Left lung (tissue), 14 donors: ENCODE measurements at places on chromosomes 3 and 15. TPM values are rescaled to one million over a fixed set of nuclear protein-coding genes. Genes with fewer than 3 reads are reported as not detected.
A peak's percentile ranks its signal among the peaks of the same experiment; 100 is the strongest.

DNA sequence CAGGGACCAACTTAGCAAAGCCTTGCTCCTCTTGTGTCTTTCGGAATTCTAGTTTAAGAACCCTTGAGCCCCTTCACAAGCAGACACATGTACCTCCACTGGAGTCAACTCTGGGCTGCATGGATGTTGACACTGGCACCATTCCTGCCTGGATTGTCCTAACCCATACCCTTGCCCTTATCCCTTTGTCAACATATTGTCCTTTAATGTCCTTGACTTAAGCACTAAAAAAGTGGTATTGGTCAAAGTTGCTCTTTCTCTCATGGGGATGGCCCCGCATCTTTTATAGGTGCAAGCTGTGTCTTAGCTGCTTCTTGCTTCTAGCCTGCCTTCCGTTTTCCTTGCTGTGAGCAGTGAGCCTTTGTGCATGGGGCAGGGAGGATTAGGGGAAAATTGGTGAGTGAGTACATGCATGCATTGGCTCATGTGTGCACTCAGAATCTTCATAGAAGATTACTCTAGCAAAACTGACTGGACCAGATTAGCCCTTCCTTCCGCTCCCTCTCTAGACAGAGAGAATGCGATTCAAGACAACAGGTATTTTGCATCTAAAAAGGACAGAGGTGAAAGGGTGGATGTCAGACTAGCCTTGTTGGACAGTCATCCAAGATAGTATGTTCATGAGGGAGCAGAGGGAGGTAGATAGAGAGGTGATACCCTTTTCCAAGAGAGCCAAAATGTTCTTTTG is 42.4 kb downstream of the TGFBR2 start:
- peak overlapping the region; percentile 87 for H3K27ac ChIP-seq
- peaks cover 84% of the 10 kb centered on the region for H3K4me1 ChIP-seq
- no peak for DNase-seq
- H3K4me3 ChIP-seq = no peak overlapping the region
- peaks cover 89% of the 10 kb centered on the region for H3K36me3 ChIP-seq

- no peak for DNase-seq
- H3K27ac ChIP-seq = no peak overlapping the region
- H3K4me3 ChIP-seq = no peak overlapping the region
- H3K27me3 ChIP-seq = no peaks in the 10 kb centered on the region
- H3K4me1 ChIP-seq = no peaks in the 10 kb centered on the region
- H3K36me3 ChIP-seq = no peaks in the 10 kb centered on the region
Measured at GRCh38 chr3:176247191-176247590, 950.1 kb downstream of the TBL1XR1 start.

GRCh38 chr3:117105686-117106085 is 396.1 kb downstream of the TUSC7 start:
- no peaks in the 10 kb centered on the region for H3K36me3 ChIP-seq
- no peaks in the 10 kb centered on the region for H3K27me3 ChIP-seq
- H3K4me3 ChIP-seq = no peak overlapping the region
- H3K27ac ChIP-seq = no peak overlapping the region
- H3K4me1 ChIP-seq = no peaks in the 10 kb centered on the region
- DNase-seq = no peak

DNA sequence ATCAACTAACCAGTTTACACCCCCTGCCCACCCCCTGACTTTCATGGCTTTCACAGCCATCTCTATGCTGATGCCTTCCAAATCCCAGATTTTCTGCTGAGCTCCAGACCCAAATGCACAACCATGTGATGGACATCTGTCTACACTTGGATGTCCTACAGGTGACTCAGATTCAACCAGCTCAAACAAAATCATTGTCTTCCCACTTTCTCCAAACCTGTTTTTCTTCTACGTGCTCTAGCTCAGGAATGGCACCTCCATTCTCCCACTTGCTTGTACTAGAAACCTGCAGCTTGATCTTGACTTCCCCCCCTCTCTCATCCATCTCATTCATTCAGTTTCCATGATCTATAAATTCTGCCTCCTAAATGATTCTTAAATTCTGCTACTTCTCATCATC is 34.1 kb upstream of the RARRES1 start:
- H3K27ac ChIP-seq = no peak overlapping the region
- no peaks in the 10 kb centered on the region for H3K36me3 ChIP-seq
- no peaks in the 10 kb centered on the region for H3K27me3 ChIP-seq
- DNase-seq = no peak

- H3K4me1 ChIP-seq = peaks cover 3% of the 10 kb centered on the region
- H3K4me3 ChIP-seq = peak within 1 kb of the TSS; percentile 65
Measured at GRCh38 chr15:55742927-55743728, at the start of gene PRTG. Gene PRTG, minus strand, starts transcription at chr15:55743152. Its CDS starts 221 bp downstream, at chr15:55742931.

DNA sequence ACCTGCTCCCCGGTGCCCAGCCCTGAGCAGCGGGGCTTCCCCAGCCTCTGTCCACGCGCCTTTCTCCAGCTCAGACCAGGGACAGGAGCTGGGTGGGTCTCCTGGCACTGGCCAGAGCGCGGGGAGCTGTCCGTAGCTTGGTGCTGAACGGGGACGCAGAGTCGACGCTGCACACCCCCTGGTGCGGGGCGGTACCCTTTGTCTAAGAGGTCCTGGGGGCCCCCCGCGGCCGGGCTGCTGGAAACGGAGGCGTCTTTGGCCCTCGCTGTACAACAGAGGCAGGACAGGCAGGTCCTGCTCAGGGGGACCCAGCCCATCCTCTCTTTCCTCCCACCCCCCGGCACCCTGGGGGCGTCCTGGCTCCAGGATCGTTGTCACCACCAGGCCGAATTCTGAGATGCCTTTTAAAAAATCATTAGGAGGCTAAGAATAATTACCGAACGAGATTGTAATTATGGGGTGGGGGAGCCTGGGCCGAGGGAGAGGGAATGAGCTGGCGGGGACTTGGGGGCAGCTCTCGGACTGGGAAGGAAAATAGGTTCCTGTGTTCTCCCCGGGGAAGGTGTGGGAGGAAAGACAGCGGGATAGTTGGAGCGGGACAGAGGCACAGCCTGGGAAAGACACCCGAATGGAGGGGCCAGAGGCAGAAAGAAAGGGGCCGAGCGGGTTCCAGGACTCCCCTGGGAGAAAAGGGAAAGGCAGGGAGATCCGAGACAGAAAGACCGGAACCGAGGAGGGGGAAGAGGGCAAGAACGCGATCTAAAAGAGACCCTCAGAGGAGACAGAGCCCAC is 4.1 kb upstream of the SKOR1 start:
- H3K4me1 ChIP-seq = peaks cover 32% of the 10 kb centered on the region
- H3K36me3 ChIP-seq = no peaks in the 10 kb centered on the region
- no peak overlapping the region for H3K4me3 ChIP-seq
- peaks cover 70% of the 10 kb centered on the region for H3K27me3 ChIP-seq

GRCh38 chr15:51917493-51917892 is 54.1 kb downstream of the LEO1 start:
- H3K27ac ChIP-seq = no peak overlapping the region
- DNase-seq = peak; percentile 31

DNA sequence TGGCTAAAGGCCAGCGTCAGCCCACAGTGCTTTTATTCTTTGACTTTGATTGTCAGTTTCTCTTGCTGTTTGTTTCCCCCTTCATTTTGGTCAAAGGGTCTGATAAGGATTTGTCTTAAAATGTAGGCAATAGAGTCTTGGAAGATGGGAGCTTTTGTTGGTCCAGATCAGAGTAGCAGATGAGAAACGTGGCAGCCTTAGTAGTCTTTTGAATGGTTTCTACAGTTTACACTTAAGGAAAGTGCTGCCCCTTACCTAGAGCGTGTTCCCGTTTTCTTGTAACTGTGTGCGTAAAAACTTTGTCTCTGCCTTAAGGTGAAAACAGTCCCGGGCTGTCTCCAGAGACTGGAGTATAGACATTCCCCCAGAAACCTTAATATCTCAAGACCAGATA is 630 bp downstream of the LXN start:
- H3K36me3 ChIP-seq = no peaks in the 10 kb centered on the region
- H3K27ac ChIP-seq = peak overlapping the region; percentile 87
- no peak for DNase-seq
- peaks cover 3% of the 10 kb centered on the region for H3K4me1 ChIP-seq
- peak overlapping the region; percentile 55 for H3K4me3 ChIP-seq

GRCh38 chr3:100073714-100074307 is 40.5 kb downstream of the FILIP1L start:
- H3K4me1 ChIP-seq = peaks cover 45% of the 10 kb centered on the region
- H3K27me3 ChIP-seq = no peaks in the 10 kb centered on the region
- DNase-seq = no peak
- no peak overlapping the region for H3K4me3 ChIP-seq
- peak overlapping the region; percentile 63 for H3K27ac ChIP-seq
- H3K36me3 ChIP-seq = no peaks in the 10 kb centered on the region

GRCh38 chr3:183912895-183913579 is 28.4 kb upstream of the PARL start:
- H3K27ac ChIP-seq = no peak overlapping the region
- no peak overlapping the region for H3K4me3 ChIP-seq
- DNase-seq = no peak
- no peaks in the 10 kb centered on the region for H3K27me3 ChIP-seq

- H3K27me3 ChIP-seq = no peaks in the 10 kb centered on the region
- no peaks in the 10 kb centered on the region for H3K4me1 ChIP-seq
- no peak overlapping the region for H3K27ac ChIP-seq
- DNase-seq = no peak
- no peak overlapping the region for H3K4me3 ChIP-seq
- H3K36me3 ChIP-seq = no peaks in the 10 kb centered on the region
Measured at GRCh38 chr3:189637750-189638149, 6.6 kb downstream of the TP63 start.

DNA sequence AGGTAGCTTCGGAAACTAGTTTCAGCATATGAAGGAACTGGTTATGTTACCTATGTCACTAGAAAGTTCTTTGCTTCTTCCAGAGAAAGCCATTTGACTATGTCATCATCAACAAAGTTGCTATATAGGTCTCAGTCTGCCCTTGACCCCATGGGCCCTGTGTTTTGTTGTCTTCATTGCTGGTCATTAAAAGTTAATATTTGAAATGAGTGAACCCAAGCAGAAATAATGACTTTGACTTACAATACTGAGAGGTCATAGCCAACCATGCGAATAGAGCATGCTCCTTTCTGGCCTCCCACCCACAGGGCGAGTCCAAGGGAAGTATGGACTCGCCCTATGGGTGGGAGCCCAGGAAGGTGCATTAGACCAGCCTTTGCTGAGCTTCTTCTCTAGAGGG is 40.9 kb downstream of the APH1B start:
- no peaks in the 10 kb centered on the region for H3K4me1 ChIP-seq
- H3K27ac ChIP-seq = no peak overlapping the region
- no peaks in the 10 kb centered on the region for H3K27me3 ChIP-seq

DNA sequence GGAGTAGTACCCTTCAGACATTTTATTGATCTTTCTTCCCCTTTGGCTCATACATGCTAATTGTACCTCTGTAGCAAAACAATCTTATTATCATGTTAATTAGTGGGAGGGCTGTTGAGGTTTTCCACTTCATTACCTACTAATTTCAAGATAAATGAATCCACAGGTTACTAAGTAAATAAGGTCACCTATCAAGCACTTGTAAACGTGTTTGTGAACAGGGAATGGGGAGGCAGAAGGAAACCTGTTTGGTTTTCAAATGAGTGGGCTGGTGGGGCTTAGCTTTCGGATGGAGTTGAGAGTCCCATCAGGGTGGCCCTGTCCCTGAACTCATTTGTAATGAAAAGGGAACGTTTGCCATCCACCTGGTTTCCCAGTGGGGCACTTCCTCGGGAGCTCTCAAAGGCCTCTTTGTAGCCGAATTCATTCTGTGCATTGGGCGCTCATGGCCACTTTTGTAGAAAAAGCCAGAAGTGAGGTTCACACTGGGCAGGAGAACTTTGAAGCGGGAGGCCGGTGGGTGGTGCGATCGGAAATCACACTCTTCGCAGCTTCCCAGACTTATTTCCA is 419.8 kb upstream of the NR2F2 start:
- no peaks in the 10 kb centered on the region for H3K27me3 ChIP-seq
- H3K4me1 ChIP-seq = no peaks in the 10 kb centered on the region
- no peak overlapping the region for H3K4me3 ChIP-seq
- no peak for DNase-seq
- H3K27ac ChIP-seq = no peak overlapping the region
- no peaks in the 10 kb centered on the region for H3K36me3 ChIP-seq

- H3K36me3 ChIP-seq = no peaks in the 10 kb centered on the region
- no peaks in the 10 kb centered on the region for H3K27me3 ChIP-seq
- H3K4me3 ChIP-seq = no peak overlapping the region
- H3K4me1 ChIP-seq = no peaks in the 10 kb centered on the region
- no peak for DNase-seq
Measured at GRCh38 chr3:178795349-178795748, 259.1 kb downstream of the KCNMB2 start.

DNA sequence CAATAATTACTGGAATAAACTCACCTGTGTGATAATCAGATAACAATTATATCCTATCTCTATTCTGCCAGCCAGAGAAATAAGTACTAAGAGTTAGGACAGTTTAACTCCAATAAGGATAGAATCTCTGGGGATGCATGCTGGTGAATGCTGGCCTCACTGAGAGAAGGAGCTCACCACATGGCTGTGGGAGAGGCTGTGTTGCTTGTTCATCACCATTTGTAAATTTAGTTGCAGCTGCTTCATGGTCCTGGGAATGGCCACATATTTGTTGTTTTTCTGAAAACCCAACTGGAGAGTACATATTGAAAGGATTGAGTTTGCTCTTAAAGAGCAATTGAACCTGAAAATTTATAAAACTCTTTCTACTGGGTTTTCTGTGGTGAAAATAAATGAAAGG is 207.3 kb downstream of the NECTIN3 start:
- no peaks in the 10 kb centered on the region for H3K36me3 ChIP-seq
- no peak for DNase-seq
- H3K27me3 ChIP-seq = no peaks in the 10 kb centered on the region
- H3K27ac ChIP-seq = no peak overlapping the region

DNA sequence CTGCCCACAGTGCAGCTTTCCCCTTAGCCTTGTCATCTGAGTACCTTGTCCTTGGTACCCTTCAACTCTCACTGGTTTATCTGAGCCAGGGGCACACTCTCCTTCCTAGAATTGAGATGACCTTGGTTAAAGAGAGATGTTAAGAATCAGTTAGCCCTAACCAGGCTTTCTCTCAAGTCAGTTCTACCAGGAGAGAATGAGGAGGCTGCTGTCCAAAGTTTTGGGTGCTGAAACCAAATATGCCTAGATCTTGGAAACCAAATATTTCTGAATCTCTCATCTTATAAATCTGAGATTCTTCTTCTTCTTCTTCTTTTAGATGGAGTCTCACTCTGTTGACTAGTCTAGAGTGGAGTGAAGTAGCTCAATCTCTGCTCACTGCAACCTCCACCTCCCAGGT is 12.0 kb upstream of the CTXND1 start:
- no peaks in the 10 kb centered on the region for H3K36me3 ChIP-seq
- no peaks in the 10 kb centered on the region for H3K4me1 ChIP-seq
- no peak for DNase-seq
- H3K27ac ChIP-seq = no peak overlapping the region
- no peak overlapping the region for H3K4me3 ChIP-seq
- no peaks in the 10 kb centered on the region for H3K27me3 ChIP-seq

- H3K4me1 ChIP-seq = no peaks in the 10 kb centered on the region
- no peaks in the 10 kb centered on the region for H3K36me3 ChIP-seq
- H3K4me3 ChIP-seq = no peak overlapping the region
- no peaks in the 10 kb centered on the region for H3K27me3 ChIP-seq
Measured at GRCh38 chr3:39724233-39724846, 85.1 kb upstream of the MYRIP start.

The ZNF660 gene
- total RNA-seq = 2.8 TPM

The NMNAT3 gene
- total RNA-seq = 4.5 TPM

The LSAMP gene
- total RNA-seq = 27.6 TPM

The GOLGA6A gene
- not detected for total RNA-seq

The FSIP1 gene
- 0.38 TPM for total RNA-seq

The FES gene
- total RNA-seq = 37.6 TPM

The SLC38A3 gene
- not detected for total RNA-seq

The KBTBD8 gene
- total RNA-seq = 3.6 TPM
